Lung microvascular endothelial cell (primary cell): ENCODE measurements at places on chromosomes 3 and 15.
A peak's percentile ranks its signal among the peaks of the same experiment; 100 is the strongest.

- DNase-seq: no peak
These were observed 63.5 kb downstream of the KAT2B start for GRCh38 chr3:20103731-20104130.

DNA sequence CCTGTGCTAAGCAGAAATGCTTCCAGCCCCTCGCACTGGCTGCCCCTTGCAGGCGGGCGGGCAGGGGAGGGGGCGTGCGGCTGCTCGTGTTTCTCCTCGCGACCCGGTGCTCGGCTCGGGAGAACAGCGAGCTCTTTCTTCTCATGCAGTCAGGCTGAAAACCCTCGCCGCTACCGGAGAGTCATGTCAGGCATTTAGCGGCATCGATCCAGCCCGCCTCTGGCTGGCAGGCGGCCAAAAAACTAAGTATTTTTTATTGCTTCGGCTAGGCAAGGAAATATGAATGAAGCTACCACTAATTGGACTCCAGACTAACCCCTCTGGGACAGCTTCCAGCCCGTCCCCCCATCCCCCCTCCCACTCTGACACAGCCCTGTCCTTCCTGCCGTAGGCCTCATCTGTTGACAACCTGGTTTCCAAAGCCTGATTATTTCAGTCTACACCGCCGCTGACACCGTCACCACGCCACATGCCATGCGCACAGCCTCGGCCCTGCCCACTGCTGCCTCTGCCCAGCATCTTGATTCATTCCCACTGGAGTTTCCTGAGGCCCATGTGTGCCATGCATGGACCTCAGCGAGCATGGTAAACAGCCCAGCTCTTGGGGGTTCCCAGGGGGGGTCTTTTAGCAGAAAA, 35.3 kb downstream of the TLE3 start:
- DNase-seq: peak; percentile 82

DNA sequence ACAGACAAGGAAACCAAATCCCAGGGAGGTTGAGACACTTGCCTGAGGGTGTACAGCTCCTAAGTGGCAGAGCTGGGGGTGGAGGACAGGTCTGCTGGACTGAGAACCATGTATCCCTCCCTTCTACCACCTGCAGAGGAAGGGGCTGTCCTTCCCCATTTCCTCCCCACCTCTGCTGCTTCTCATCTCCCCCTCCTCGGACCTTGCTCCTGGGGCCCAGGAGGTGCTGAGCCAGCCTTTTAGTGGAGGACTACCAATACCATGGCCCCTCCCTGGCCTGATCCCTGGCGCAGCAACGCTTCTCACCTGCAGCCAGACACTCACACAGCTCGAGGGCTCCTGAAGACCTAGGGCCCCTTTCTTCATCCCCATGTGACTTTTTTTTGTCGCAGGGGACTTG, 50.4 kb downstream of the IDH2 start:
- DNase-seq: no peak

DNA sequence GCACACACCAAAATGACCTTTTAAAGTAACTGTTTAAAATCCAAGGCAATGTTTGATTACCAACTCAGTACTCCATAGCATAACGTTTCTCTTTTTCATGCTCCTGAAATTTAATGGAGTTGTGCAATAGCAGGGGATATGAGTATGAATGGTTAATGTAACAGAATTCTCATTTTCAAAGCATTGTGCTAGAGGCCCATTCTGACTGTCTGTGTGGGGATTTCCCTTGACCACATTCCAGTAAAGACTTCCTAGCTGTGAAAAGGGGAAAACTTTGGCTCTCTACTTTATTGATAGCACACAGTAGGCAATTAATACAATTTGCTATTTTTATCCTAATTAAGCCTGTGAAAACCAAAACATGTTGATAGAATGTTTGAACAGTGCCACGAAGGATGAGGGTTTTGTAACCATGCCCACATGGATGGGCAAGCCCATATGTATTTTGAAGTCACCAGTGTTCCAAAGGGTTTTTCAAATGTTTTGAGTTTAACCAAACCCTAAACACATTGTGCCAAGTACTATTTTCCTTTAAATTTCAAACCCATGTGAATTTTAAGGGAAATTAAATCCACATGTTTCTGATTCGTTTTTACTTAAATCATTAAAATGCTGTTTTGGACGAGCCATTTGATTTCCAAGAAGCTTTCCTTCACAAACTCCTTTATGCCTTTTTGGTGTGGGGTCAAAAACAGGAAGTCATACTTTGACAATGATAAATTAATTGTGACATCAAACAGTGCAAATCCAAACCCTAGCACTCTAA, 261.2 kb downstream of the SHOX2 start:
- DNase-seq: no peak

DNA sequence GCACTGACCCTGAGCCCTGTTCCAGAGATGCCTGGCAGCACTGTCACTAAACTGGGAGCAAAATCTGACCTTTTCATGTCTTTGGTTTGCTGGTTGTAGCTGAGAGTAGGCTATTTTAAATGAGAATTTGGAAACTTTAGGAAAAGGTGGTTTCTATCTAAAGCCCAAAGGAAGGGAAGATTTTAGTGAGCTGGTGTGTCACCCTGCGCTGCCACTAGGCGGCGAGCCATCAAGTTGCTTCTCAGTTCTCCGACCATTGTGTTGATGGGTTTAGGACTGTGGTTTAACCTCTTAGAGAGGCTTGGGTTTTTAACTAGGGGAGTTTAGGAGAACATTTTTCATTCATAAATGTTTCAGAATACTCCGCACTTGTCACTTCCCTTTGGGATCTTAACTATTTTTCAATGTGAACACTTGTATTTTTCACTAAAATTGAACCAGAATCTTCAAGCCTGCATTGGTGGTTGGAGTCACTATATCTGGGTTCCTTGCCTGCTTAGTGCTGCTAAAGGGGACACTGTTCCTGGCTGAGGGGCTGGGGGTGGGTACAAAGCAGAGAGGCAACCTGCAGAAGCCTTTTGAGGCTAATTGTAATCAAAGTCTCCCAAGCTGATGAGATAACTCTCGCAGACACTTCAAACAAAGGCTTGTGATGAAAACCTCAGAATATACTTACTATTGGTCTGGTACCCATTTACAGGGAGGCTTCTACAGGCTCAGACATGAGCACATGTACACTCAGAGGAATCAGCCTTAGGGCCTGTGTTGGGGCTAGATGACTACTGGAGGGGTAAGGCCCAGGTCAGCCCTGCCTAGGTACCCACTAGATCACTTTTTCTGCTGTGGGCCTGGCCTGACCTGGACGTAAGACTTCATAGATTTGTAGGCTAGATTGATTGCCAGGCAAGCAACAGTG, 16.8 kb downstream of the EXOSC7 start:
- DNase-seq: peak; percentile 52

DNA sequence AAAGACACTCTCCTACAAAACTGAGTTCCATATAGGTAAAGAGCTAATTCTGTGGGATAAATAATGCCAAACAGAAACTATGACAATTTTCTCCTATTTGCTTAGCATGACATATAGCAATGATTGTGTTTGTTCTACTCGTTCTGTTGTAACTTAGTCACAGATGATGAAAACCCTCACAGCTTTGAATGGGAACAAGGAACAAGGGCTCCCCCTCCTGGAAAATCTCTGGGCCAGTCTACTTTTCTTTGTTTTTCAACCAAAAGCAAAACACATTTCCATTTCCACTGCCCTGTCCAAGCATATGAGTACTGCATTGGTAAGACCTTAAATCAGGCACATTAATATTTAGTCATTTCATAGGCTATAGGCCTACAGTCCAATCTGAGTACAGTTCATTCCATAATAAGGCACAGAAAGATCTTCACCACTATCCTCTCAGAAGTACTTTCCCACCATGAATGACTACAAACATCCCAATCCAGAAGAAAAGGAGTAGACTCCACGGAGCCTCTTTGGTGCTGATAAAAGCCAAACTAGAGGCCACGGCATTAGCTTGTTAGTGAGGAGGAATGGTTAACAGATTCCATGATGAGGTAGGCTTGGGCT, 67.1 kb downstream of the ATP8B4 start:
- peak; percentile 55 for DNase-seq

- no peak for DNase-seq
These were observed 166.6 kb downstream of the XXYLT1 start for GRCh38 chr3:195104340-195104739.

GRCh38 chr15:73295630-73296286, 73.0 kb downstream of the HCN4 start:
- DNase-seq: no peak

GRCh38 chr15:73570355-73571032, 62.7 kb downstream of the NPTN start:
- DNase-seq: peak; percentile 35

DNA sequence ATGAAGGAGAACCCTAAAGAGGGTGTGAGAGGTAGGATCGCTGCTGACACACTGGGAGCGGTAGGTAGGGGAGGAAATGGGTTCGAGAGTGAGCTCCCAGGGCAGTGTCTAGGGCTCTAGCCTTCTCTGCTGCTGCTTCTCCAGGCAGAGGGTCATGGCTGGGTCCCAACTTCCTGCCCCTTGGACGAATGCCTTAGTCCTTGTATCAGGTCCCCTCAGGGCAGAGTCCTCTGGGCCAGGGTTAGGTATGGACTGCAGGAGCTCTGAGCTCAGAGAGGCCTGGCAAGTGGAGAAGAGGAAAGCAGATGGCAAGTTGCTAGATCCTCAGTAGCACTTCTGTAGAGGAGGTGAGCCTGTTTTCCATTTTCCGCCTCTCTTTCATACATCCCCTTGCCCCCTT, 2.9 kb downstream of the CORO2B start:
- no peak for DNase-seq

DNA sequence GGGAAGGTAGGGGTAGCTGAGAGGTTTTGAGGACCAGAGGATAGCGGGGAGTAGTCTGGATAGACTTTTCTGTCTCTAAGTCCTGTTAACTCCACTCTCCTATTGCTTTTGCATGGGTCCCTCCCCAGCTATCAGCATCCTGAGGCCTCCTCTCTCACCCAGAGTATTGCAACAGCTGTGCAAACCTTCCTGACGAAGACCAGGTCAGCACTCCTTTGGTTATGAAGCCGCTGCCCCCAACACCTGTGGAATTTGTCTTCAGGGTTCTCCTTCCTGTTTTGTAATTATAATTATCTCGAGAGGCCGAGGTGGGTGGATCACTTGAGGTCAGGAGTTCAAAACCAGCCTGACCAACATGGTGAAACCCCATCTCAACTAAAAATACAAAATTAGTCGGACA, 24.8 kb downstream of the TYRO3 start:
- DNase-seq: no peak

DNA sequence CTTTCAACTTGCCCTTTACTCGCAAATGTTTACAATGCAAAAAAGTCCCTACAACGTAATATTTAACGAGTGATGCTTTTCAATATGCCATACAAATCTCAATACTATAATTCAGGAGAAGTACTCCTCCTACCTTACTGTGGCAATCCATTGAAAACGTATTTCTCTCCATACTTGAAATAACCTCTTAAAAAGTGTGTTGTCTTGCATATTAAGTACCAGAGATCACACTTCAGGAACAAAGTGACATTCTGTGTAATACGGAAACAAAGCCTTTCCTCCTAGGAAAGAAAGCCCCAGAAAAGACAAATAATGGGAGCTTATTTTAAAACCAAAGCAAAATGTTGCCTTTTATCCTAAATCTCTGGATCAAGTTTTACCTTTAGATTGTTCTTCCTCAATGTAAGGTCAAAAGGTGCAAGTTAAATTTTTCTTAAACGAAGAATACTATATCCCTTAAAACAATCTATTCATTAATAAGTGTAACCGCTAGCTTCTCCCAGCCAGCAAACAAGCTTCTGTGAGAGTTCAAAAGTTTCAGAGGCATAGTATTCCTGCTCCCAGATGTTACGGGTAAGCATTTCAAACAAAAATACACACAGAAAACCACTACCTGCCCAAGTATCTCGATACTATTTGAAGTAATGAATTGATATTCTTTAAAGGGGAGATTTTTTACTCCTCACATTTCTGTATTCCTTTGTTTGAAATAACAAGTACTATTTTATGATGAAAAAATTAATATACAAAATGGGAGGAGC, 1.7 kb downstream of the TJP1 start:
- DNase-seq: peak; percentile 35

DNA sequence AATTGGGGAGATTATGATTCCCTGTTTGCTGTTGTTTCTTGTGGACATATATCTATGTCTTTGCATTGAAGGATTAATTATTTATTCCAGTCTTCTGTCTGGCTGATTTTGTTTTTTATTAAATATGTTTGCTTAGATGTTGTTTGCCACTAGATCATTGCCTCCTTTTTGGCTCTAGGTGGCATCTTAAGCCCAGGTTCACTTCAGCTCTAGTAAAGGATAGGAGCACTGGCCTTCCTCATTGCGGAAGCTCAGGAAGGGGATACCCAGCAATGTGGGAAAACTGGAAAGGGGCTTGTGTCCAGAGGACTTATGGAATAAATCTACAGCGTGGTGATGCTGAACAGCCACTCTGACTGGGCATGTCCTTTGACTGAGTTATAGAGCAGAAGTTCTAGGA, 821.6 kb downstream of the PDCD6IP start:
- no peak for DNase-seq

DNA sequence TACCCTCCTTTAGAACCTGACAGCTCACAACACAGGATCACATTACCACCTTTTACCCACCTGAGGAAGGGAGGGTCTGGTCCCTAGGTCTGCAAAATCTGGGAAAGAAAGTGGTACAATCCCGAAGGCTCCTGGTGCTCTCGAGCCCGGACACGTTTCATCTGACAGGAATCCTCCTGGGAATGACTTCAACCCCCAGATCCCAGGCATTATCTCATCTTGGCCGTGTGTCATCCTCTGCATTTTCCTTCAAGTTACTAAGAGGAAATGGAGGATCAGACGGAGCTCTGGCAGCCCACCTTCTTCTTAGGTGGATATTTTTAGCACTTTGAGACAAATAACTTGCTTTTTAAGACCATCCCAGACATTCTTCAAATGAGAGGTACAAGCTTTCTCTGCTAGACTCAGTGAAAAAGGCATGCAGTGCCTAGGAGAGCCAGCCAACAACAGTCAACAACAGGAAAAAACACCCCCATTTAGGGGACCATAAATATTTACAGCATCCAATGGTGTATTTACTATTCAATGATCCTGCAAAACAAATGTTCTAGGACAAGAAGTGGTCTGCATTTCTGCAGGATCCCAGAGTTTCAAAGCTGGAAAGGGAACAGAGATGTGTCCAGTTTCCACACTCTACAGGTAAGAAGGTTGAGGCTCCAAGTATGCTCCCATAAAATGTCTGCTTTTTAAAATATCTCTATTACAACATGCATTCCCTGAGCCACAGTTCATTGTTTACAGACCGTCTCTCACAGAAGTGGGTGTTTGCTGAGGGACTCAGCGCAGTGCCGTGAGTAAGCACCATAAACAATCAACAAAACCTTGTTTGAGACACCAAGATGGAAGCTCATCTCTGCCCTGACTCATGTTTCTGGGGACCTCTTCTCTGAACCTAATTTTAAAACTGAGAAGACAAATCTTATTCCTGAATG, 38.3 kb upstream of the ARHGEF3 start:
- DNase-seq: no peak

- DNase-seq: no peak
These were observed 30.2 kb downstream of the FAM174B start for GRCh38 chr15:92625251-92625980.

DNA sequence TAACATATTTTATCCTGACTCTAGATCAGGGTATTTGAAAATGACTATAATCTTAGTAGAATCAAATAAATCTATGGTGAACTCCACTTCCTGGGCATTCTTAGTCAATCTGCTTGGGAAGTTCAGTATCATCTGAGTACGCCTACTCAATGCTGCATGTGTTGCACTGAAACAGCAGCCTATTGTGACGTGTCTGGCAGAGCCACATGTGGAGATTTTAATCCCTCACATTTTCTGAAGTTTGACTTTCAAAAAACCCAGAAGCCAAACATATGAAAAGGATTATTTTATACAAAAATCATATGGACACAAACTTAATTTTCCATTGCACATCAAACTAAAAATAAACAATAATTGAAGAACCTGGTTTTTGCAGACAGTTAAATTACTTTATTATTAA, 798.3 kb downstream of the ROBO1 start:
- no peak for DNase-seq
